Lung (tissue), 17 donors: ENCODE measurements at places on chromosomes 7 and 10.

DNA sequence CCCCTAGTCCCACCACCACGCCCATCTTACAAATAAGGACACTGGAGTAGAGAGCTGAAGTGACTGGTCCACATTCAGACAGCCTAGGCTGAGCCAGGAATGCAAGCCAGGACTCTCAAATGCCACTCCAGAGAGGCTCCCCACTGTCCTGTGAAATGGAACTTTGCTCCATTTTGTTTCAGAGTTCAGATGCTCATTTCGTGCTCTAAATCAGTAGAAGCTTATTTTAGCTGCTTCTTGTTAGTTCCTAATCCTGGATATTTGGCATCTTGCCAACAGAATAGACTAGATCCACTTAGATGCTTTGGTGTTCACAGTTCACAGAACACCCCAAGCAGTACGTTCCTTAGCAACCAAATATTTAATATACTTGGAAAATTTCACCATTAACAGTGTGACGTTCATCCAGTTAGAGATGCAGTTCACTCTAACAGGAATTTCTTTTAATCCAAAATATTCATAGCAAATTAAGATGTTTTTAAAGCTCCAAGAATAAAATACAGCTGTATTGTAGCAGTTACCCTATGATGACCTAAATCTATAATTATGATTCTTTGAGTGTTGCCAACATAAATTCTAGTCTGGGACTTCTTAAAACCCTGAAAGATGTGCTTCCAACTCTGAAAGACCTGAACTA, 7.3 kb downstream of the MMP21 start:
- no peaks in the 10 kb centered on the region for H3K4me1 ChIP-seq
- peaks cover 30% of the 10 kb centered on the region for H3K36me3 ChIP-seq
- no peaks in the 10 kb centered on the region for H3K27me3 ChIP-seq

GRCh38 chr10:99975106-99975829, 34.5 kb downstream of the DNMBP start:
- H3K27me3 ChIP-seq = no peaks in the 10 kb centered on the region
- H3K4me3 ChIP-seq = no peak overlapping the region
- DNase-seq = no peak
- peaks cover 4% of the 10 kb centered on the region for H3K4me1 ChIP-seq

GRCh38 chr7:46939089-46939488, 642.8 kb downstream of the TNS3 start:
- no peak overlapping the region for H3K4me3 ChIP-seq
- no peaks in the 10 kb centered on the region for H3K4me1 ChIP-seq
- no peaks in the 10 kb centered on the region for H3K27me3 ChIP-seq
- H3K36me3 ChIP-seq = no peaks in the 10 kb centered on the region
- no peak overlapping the region for H3K27ac ChIP-seq
- no peak for DNase-seq

DNA sequence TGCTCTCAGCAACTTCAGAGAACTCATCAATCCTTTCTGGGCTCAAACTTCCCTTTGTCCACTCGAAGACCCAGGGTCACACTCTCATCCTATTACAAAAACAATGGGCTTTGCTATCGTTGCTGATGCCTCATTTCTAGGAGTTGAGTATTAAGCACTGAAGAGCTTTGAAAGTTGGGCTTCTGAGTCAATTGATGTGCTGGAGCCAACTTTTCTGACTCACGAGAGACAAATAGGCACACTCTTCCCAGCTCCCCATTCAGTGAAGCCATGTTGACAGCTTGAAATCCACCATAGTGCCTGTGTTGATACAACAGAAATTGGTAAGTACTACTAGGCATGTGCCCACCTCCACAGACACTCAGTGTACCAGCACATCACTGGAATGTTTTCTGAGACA, 97.5 kb upstream of the PRSS58 start:
- H3K4me1 ChIP-seq = no peaks in the 10 kb centered on the region

DNA sequence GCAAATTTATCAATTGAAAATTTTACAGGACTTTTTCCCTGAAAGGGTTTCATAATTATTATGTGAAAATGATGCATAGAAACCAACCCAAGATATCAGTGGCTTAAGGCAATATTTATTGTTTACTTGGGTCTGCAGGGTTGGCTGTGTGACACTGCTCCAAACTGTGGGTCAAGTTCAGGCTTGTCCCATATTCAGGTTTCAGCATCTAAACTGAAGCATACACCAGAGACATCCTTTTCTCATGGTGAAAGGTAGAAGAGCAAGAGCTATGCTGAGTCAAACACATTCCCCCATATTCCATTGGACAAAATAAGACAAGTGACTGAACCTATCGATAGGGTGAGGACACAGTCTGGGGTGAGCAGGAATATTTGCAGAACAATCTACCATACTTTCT, 110.9 kb downstream of the MAPK8 start:
- H3K4me3 ChIP-seq = no peak overlapping the region
- no peak overlapping the region for H3K27ac ChIP-seq
- H3K4me1 ChIP-seq = peaks cover 3% of the 10 kb centered on the region

DNA sequence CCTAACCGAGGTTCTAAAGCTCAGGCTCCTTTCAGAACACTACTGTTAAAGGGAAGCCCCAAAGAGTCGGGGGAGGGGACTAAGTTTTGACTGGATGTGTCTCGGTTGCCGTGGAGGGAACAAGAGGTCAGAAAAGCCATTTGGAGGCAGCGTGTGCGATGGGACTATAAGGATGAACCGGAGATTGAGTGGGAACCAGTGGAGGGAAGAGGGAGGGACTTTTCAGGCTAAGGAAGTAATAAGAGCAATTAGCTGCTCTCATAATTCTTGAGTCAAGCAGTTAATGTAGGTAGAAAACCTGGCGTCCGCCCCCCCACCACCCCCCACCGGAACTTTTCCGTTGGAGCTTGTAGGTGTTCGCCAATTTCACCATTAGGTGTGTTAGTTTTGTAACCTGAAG, 491 bp upstream of the AKAP9 start:
- peak; percentile 50 for DNase-seq
- peak overlapping the region; percentile 95 for H3K27ac ChIP-seq
- no peaks in the 10 kb centered on the region for H3K27me3 ChIP-seq
